ENCODE measurements at places on chromosomes 5 and 9.

DNA sequence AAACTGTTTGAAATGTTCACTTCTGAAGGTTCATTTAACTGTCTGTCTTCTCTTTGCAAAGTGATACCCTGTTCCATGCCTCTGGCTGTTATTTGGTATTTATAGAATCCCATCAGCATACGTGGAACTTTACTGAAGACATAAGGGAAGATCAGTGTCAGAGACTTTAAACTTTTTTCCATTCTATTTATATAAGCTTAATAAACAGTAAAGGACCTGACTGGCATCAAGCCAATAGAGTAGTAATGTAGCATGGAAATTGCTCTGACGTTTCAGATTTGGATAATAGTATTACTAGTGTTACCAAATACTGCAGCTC is 94.9 kb upstream of the MINAR2 start:
- no peak for DNase-seq

DNA sequence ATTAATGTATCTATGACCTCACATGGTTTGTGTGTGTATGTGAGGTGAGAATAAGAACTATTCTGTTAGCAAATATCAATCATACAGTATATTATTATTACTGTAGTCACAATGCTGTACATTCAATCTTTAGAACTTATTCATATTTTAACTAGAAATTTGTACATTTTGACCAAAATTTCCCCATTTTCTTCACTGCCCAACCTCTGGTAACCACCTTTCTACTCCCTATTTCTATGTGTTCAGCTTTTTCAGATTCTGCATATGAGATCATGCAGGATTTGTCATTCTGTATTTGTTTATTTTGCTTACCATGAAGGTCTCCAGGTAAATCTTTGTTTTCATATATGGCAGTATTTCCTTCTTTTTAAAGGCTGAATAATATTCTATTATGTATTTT is 607.9 kb downstream of the SLCO4C1 start:
- no peak for DNase-seq

DNA sequence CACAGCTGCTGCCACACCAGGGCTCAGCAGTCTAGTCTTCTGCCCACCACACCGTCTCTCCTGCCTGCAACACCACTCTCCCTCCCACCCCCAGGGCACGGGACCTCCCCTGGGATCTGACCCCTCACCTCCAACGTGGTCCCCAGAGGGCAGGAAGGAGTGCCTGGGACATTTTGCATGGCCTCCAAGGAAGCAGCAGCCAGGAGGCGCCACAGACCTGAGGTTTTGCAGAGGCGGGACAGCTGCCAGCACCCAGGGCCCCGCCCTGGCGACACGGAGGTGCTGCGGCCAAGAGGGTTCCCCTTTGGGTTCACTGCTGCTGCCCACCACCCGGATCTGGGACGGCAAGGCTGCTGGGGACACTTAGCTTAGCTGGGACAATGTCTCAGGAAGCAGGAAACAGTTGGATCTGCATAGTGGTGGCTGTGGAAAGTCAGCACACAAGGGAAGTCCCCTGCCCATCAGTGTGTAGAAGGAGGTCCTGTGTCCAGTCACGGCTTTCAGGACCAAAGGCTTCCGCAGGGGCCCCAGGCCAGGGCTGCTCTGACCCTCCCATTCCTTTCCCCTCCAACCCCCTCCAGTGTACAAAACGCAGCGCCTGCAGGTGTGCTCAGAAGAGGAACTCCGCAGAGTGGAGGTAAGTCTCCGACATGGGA is 13.8 kb downstream of the PROP1 start:
- peak; percentile 61 for DNase-seq

DNA sequence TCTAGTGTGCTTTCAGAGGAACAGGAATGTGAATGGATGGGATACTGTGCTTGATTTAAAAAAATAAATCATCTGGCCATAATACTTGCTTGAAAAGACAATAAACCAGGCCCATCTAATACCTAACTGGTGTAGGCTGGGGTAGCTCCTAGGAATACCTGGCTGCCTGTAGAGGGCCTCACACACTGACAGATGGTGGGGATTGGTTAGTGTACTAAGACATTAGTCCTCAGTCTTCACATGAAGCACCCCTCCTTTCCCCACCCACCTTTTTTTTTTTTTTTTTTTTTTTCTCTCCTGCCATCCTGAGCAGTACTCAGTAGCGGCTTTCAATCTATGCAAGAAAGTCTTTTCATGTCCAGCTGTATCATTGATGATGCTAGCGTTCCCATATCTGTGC is 130.5 kb downstream of the ADGRV1 start:
- no peak for DNase-seq

DNA sequence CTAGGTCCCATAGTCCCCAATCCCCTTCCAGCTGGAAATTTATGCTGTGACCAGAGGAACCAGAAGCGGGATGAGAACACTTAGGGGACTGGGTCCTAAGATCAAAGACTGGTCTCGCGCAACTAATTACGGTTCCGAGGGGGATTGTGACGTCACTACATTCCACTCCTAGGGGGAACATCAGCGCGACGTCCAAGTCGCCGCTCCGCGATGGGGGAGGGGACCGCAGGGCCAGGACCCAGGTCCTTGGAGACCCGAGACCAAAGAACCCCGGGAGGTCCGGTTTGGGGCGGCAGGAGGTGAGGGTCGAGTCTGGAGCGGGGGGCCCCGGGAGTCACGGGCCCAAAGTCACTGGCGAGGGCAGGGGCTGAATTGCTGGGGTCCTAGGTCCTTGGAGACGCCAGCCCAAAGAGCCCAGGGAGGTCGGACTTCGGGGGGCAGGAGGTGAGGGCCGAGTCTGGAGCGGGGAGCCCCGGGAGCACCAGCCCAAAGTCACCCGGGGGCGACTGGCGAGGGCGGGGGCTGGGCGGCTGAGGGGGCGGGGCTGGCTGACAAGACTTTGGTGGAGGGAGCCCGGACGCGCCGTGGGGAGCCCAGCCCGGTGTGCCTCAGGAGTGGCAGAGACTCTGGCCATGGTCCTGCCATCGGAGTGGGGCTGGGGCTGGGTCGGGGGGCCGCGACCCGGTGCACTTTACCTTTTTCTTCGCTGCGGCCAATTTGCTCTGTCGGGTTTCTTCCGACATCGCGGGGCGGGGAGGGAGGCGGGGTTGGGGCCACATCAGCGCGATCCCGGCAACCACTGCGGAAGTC is at the start of gene GOLGA2:
GOLGA2 (minus strand) TSS at position 810 of the 810 bp plus-strand sequence; CDS start at position 779, 31 bp downstream.
- peak; percentile 35 for DNase-seq

GRCh38 chr9:81190659-81191058 is 498.7 kb downstream of the TLE1 start:
- no peak for DNase-seq

- no peak for DNase-seq
Observed at GRCh38 chr9:116345393-116345792, 191.8 kb downstream of the PAPPA start.

DNA sequence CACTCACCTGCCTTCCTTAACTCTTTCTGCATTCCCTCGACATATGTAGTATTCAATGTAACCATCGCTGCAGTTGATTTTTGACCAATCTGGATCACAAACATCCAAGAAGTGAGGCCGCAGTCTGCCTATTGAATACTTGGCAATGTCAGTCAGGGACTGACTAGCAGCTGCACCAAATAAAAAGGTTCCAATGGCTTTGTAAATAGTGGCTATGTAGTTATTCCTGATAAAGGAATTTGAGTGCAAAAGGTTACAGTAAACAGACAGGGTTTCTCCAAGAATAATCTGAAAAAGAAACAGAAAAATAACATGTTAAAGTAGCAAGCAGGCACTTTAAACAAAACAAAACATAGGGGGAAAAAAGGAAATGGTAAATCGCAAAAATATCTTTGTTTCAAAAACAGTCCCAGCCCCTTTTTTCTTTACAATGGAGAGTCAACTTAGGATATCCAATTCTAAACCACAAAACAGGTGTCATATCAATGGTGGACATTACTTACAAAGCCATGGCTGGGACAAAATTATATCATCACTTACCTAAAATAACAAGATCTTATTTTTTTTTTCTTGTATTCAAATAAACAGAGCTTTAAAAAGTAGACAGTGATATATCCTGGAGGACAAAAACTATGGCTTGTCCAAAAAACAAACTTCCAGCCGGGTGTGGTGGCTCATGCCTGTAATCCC is 66.8 kb downstream of the PLPP1 start:
- no peak for DNase-seq

DNA sequence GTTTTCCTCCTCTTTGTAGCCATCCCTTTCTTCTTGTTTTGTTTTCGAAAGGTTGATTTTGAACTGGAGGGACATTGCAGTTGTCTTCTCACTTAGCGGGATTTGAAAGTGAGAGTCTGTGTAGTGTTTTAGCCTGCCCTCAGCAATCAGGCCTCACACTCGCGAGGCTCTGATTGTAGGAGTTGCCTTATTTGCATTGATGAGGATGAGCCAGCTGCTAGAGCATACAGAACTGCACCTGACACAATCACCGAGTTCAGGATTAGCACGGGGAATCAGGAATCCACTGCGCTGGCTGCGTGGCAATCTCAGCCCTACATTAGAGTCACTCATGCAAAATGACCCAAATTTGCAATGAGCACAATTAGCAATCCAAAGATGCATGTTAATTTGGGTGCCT is 122.5 kb upstream of the TMEM161B start:
- DNase-seq, result no peak

GRCh38 chr5:76046741-76047140 is 36.4 kb upstream of the SV2C start:
- DNase-seq, result no peak

GRCh38 chr5:170629566-170630175 is 125.9 kb downstream of the KCNIP1 start:
- DNase-seq, result no peak

GRCh38 chr5:138492560-138493045 is 27.3 kb downstream of the EGR1 start:
- no peak for DNase-seq

- no peak for DNase-seq
Observed at GRCh38 chr5:36691226-36691625, 84.8 kb downstream of the SLC1A3 start.

GRCh38 chr9:113361304-113362018 is 12.1 kb downstream of the BSPRY start:
- DNase-seq, result peak; percentile 34

DNA sequence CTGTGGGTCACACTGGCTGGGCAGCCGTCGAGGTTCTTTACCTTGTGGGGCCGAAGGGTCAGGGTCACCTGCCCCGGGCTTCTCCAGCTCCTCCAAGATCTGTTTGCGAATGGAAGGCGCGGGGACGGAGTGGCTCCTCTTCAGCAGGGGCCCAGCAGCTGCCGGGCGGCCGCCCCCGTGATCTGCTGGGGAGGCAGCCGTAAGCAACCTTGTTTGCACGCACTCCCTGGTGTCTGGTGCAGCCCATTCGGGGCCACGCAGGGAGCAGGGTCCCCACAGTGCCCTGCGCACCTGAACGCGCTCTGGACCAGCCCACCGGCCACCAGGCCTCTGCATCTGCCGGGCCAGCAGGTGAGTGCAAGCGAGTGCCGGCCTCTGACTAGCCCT is 34.9 kb downstream of the PNPLA7 start:
- no peak for DNase-seq

GRCh38 chr9:1018121-1018520 is 32.0 kb upstream of the DMRT2 start:
- DNase-seq, result peak; percentile 9

GRCh38 chr5:32059761-32060530 is 114.2 kb downstream of the GOLPH3 start:
- no peak for DNase-seq

- DNase-seq, result no peak
Observed at GRCh38 chr5:54832858-54833257, 152.5 kb downstream of the ESM1 start.

- DNase-seq, result no peak
Observed at GRCh38 chr5:71782393-71782770, 63.3 kb downstream of the CARTPT start.

- DNase-seq, result no peak
Observed at GRCh38 chr9:113485761-113486115, 22.2 kb downstream of the RGS3 start.

DNA sequence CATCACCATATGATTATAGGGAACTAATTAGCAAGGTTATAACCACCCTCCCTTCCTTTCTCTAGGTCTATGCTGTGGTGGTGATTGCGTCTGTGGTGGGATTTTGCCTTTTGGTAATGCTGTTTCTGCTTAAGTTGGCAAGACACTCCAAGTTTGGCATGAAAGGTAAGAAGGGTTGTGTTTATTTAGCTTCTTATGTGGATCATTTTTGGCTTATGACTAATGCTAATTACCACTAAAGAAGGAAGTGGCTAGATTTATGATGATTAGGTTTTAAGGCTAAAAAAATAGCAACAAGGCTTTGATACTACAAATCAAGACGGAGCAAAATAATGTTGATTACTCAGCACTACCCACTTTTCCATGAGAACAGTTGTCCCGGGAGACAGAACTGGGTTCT is 82.4 kb downstream of the NTRK2 start:
- DNase-seq, result no peak

- DNase-seq, result no peak
Observed at GRCh38 chr5:106522296-106522695, 1148.4 kb downstream of the EFNA5 start.

- DNase-seq, result peak; percentile 40
Observed at GRCh38 chr9:89743216-89743572, 138.4 kb downstream of the GADD45G start.

DNA sequence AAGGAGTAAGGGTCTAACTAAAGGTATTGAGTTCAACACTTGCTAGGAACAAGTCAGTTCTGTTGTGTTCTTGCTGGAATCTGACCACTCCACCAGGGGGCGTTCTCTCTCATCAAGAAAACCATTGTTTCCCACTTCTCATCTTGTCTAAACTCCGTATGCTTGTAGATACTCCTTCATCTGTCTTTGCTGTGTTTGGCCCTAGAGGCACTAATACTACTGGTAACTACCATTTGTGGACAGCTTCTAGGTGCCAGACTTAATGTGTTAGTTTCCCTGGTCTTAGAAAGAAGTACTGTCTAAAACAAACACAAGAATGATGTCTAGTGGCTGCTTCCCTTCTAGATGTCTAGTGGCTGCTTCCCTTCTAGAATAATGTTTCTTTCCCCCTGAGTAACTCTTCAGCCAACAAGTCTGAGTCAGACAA is 18.7 kb upstream of the PTPDC1 start:
- peak; percentile 75 for DNase-seq

- no peak for DNase-seq
Observed at GRCh38 chr9:124295159-124295794, 37.5 kb downstream of the NEK6 start.

DNA sequence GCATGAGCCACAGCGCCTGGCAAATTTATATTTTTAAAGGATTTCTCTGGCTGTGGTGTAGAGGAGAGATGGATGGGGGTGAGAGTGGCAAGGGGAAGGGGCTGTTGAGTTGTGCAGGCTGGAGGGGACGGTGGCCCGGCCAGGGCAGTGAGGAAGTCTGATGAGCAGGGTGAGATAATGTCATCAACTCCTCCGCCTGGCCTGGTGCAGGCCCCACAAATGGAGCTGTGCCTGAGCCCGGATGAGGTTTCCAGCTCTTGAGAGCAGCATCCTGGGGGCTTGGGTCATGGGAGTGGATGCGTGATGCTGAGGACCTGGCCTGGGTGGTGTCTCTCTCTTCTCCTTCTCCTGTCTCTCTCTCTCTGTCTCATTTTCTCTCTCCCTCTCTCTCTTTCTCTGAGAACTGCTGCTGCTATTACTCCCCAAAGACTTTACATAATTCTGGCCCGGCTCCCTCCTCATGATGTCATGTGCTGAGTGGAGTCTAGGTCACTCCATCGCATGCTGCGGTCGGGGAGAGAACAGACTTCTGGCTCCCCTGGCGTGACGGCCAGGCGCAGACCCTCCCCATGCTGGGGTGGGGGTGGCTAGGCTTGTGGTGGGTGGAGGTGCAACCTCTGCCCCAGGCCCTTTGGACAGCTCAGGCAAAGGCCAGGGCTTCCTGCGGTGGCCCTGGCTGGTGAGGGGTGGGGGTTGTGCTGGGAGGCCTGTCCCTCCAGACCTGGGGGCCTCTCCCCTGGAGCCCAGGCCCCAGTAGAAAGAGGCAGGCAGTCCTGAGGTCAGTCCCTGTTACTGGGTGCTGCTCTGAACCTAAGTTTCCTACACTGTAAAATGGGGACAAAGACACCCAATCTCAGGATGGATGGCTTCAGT is 26.4 kb downstream of the FGF18 start:
- DNase-seq, result no peak
